ENCODE measurements at places on chromosomes 5 and 9. TPM values are rescaled to one million over a fixed set of nuclear protein-coding genes. Genes with fewer than 3 reads are reported as not detected.

- no peak for DNase-seq
- H3K27ac ChIP-seq = no peak overlapping the region
- no peaks in the 10 kb centered on the region for H3K36me3 ChIP-seq
- no peak overlapping the region for H3K4me3 ChIP-seq
- H3K27me3 ChIP-seq = no peaks in the 10 kb centered on the region
Measured at GRCh38 chr9:118271936-118272335, 567.7 kb downstream of the TLR4 start.

The DIRAS2 gene
- not detected for total RNA-seq

GRCh38 chr9:37514999-37515398 is 29.3 kb downstream of the POLR1E start:
- no peaks in the 10 kb centered on the region for H3K36me3 ChIP-seq
- H3K27ac ChIP-seq = no peak overlapping the region
- no peak overlapping the region for H3K4me3 ChIP-seq
- no peaks in the 10 kb centered on the region for H3K27me3 ChIP-seq
- no peaks in the 10 kb centered on the region for H3K4me1 ChIP-seq

- H3K4me1 ChIP-seq = peaks cover 10% of the 10 kb centered on the region
- no peak overlapping the region for H3K4me3 ChIP-seq
- no peaks in the 10 kb centered on the region for H3K36me3 ChIP-seq
- no peak overlapping the region for H3K27ac ChIP-seq
Measured at GRCh38 chr9:121914604-121915303, 178.4 kb downstream of the TTLL11 start.

GRCh38 chr5:113330533-113331208 is 104.1 kb downstream of the TSSK1B start:
- H3K4me3 ChIP-seq = no peak overlapping the region
- H3K27ac ChIP-seq = no peak overlapping the region
- no peaks in the 10 kb centered on the region for H3K4me1 ChIP-seq

DNA sequence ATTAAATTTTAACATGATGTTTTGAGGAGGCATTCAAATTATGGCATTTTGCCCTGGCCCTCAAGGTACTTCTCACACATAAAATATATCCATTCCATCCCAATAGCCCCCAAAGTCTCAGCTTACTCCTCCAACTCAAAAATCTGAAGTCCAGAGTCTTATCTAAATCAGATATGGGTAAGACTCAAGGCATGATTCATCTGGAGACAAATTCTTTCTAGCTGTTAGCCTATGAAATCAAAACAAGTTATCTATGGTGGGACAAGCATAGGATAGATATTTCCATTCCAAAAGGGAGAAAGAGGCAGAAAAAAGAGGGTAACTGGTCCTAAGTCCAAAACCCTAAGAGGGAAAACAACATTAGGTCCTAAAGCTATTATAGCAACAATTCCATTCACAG is 408.4 kb downstream of the ZNF608 start:
- H3K27me3 ChIP-seq = no peaks in the 10 kb centered on the region
- no peak overlapping the region for H3K27ac ChIP-seq
- DNase-seq = no peak
- H3K4me1 ChIP-seq = no peaks in the 10 kb centered on the region
- H3K4me3 ChIP-seq = no peak overlapping the region

- no peaks in the 10 kb centered on the region for H3K36me3 ChIP-seq
- no peaks in the 10 kb centered on the region for H3K27me3 ChIP-seq
- H3K27ac ChIP-seq = no peak overlapping the region
- H3K4me1 ChIP-seq = no peaks in the 10 kb centered on the region
- no peak overlapping the region for H3K4me3 ChIP-seq
Measured at GRCh38 chr9:81759680-81760215, 70.4 kb upstream of the TLE1 start.

Measured in PC-9 (cell line).